ENCODE measurements at places on chromosomes 13 and 19. TPM values are rescaled to one million over a fixed set of nuclear protein-coding genes. Genes with fewer than 3 reads are reported as not detected.

SIGLEC8 gene
- not detected for total RNA-seq

ZNF546 gene
- 2.9 TPM for total RNA-seq

CCDC124 gene
- total RNA-seq: 41.1 TPM

NAPSA gene
- total RNA-seq: not detected

ZSCAN1 gene
- total RNA-seq: not detected

C1QTNF9 gene
- not detected for total RNA-seq

TJP3 gene
- total RNA-seq: not detected

KANK3 gene
- total RNA-seq: not detected

- DNase-seq: no peak
Observed at GRCh38 chr13:78139765-78140164, 221.1 kb upstream of the EDNRB start.

- DNase-seq: peak; percentile 78
Observed at GRCh38 chr19:2478756-2479555, 3.0 kb downstream of the GADD45B start.

DNA sequence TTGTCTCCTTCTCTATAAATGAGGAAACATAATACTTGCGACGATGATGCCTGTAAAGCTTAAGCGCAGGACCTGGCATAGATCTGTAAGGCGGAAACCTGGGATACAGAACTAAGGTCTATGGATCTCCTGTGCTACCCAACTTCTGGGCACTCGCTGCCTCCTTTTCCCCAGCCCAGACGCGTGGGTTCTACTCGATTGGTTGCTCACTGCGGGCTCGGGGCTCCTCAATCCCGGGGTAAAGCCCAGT is 615 bp upstream of the PSMC4 start:
- no peak for DNase-seq

DNA sequence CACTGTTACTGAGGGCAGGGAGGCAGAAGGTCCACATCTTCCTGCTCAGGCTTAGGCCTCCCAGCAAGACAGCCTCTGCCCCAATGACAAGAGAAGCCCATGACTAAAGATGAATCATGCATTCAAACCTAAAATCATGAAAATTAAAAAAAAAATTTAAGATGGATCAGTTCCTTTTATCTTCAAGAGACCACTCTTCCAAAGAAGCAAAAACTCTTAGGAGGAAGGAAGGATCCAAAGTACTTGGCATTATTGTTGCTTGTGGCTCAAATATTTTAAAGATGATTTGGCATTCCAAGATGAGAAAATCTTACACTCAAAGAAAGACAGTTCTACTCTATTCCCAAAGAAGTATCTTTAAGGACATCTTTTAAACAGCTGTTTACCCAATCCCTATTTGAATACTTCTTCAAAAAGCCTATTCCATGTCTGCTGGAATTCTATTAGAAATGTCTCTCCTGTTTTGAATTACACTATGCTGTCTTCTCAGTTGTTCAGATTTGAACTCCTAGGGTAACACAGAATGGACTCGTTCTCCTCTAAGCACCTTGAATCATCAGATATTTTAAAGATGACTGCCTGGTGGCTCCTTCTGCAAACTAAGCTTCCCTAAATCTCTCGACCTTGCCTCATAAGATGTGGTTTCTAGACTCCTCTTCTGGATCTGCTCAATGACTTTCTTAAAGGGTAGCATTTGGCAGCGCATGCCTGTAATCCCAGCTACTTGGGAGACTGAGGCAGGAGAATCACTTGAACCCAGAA is 7.0 kb downstream of the SERP2 start:
- peak; percentile 62 for DNase-seq

- DNase-seq: peak; percentile 71
Observed at GRCh38 chr19:49056101-49056901, 1.2 kb downstream of the CGB7 start.

DNA sequence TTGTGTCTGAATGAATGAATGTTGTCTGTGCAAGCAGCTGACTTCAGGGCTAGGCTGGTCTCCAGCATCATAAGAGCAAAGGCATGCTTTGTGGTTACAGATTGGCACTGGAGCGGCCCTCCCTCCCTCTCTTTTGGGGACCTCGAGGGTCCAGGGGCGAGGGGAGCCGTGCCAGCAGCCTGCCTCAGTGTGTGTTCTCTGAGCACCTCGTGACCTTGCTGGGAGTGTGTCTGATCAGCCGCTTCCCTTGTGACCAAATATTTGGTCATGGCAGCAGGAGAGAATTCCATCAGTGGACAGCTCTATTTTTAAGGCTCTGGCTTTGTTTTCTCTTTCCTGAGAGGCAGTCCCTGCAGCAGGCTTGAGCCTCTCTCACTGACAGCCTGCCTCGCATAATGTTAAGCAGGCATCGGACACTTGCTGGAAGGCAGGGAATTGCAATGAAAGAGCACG is 329.7 kb downstream of the UQCRFS1 start:
- no peak for DNase-seq

DNA sequence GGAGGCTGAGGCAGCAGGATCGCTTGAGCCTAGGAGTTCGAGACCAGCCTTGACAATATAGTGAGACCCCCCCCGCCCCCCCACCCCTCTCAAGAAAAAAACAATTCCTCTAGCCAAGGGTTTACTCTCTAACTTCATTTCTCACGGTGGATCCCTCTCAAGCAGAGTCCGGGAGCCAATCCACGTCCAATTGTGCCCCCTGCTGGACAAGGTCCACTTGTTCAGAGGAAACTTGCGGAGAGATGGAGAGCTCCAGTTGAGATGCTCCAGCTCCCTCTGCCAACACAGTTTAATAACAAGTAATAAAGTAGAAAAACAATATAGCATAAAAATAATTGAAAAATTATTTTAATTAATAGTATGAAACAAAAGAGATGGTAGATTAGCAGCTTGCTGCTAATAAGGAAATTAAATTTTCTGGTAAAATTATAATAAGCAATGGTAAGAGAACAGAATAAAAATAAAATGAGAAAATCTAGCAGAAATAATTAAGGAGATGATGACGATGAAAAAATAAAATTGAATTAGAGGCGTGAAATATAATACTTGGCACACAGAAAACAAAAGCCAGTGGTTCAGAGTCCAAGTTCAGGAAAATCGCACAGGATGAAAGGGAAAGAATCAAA is 14.5 kb upstream of the SIGLEC14 start:
- peak; percentile 61 for DNase-seq

GRCh38 chr13:51614350-51614786 is 30.1 kb downstream of the WDFY2 start:
- no peak for DNase-seq

- DNase-seq: no peak
Observed at GRCh38 chr19:53597023-53597422, 34.8 kb upstream of the DPRX start.

DNA sequence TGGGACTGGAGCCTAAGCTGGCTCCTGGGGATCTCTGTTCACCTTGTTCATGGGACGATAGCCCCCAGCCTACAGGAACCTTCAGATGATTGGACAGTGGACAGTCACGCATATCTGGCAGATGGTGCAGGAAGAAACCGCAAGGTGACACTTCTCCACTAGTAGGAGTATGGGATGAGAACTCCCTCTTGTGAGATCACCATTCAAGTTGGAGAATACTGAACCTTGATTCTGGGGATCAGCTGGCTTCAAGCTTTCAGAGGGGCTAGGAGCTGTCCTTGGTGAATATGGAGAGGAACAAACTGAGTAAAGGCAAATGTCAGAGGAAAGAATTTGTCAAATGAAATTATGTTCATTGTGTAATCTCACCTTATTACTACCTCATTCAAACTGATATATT is 204.5 kb downstream of the PDS5B start:
- no peak for DNase-seq

DNA sequence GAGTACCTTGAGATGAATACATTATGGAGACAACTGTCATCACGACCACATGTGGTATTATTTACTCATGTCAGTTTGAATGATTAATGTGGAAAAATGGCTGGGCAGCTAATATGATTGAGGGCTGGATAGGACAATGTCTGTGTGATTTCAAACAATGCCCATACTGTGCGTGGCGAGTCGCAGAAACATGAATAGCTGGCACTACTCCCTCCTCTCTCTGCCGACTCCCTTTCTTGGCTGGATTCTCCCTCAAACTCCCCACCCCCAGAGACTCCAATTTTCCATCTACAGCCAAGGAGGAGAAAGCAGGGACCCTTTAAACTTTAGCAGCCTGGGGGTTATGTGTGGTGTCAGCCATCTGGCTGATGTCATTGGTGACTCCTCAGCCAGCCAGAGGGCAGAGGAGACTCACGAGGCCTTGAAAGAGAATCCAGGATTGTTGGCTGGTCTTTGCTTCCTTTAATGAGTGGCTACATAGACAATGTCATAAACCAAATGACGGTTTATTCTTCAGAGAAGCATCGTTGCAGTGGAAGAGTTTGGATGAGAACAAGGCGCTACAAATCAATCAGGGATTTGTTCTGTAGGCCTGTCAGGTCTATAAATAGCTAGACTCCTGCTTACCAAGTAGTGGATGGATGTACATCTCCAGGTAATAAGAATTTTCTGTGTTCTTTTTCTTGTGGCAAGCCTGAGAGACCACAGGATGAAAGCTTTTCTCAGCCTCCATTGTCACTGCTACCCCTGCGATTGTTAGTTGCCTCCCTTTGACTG is 165.6 kb downstream of the DLEU7 start:
- peak; percentile 15 for DNase-seq

DNA sequence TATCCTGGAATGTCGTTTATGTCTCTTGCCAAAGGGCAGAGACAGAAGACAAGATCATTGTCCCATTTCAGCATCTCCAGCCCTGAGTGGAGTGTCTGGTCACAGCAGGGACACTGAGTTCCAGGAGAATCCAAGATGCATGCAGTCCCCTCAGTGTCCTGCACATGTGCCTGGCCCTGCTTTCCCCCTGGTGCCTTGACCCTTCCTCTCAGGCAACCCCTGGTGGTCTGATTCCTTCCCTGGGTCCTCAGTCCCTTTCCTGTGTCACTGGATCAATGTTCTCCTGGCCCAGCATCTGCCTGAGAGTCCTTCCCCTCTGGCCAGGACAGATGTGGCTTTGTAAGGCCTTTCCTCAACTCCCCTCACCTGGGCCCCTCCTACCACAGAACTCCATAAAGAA is 9.0 kb downstream of the CEACAM21 start:
- DNase-seq: no peak

GRCh38 chr13:74768521-74769085 is 634.4 kb upstream of the KLF12 start:
- DNase-seq: no peak

GRCh38 chr19:55442372-55442961 is 633 bp downstream of the SHISA7 start:
- DNase-seq: no peak

All from SJSA1 (cell line).